ENCODE measurements at places on chromosomes 6 and 20.
A peak's percentile ranks its signal among the peaks of the same experiment; 100 is the strongest.

DNA sequence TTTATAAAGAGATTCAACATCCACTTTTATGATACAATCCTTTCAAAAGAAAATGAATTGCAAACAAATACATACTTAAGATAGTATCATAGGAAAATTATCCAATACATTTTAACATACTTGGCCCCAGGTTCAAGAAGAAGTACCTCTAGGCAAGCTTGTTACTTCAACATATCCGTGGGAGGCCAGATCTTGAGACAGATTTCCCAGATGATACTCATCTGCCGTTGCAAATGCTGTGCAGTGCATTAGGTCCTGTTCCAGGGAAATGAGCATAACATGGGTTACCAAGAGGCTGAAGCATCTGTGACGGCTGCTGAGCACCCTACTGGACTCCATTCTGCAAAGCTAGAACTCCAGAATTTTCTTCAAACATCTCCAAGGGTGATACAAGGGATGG, 15.6 kb downstream of the RMND1 start:
- no peak for DNase-seq

DNA sequence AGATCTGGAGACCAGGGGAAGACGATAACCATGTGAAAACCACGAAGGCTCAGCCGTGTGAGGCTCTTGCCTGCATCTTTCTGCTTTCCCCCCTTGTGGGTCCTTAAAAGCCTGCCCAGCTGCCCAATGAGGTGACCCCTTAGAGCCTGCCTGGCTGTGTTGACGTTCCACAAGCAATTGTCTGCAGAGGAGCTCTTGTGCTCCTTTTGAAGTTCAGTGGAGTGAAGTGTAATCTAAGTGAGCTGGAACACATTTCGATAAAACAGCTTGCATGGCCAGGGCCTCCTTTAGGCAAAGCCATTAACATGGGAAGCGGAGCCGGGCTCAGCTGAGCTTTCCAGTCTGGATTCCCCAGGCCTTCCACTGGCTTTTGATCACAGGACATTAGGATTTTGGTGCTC, 27.3 kb upstream of the TCP11 start:
- no peak for DNase-seq

- peak; percentile 17 for DNase-seq
Measured at GRCh38 chr20:513429-513828, 30.2 kb downstream of the CSNK2A1 start.

GRCh38 chr6:163645560-163645959, 231.0 kb downstream of the QKI start:
- no peak for DNase-seq

DNA sequence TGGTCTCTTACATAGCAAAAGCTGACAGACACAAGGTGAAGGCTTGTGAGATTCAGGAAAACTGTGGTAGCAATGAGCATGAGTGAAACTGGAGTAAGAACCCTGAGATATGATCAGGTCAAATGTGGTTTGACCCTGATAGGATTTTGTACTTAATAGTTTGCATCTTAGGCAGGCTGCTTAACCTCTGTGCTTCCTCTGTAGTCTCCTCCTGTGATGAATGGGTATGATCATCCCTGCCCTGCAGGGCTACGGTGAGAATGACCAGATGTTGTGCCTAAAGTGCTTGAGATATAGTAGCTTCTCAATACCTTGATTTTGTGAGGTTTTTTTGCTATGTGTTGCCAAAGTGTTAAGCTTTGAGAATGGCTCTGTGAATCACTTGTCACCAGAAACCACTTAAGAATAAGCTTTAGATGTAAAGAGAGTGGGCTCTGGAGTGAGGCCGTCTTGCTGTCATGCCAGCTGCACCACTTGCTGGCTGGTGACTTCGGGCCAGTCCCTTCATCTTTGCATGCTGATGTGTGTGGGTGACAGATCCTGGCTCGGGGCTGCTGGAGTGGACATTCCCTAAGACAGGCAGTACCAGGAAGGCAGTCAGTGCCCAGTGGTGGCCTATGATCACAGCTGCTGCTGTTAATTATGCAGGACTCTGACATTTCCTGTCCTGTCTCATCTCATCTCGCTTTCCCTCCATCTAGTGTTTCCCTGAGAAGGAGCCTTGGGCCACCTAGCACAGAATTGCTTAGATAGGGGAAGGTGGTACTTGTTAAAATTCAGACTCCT, 254.7 kb downstream of the NFATC2 start:
- DNase-seq = no peak

DNA sequence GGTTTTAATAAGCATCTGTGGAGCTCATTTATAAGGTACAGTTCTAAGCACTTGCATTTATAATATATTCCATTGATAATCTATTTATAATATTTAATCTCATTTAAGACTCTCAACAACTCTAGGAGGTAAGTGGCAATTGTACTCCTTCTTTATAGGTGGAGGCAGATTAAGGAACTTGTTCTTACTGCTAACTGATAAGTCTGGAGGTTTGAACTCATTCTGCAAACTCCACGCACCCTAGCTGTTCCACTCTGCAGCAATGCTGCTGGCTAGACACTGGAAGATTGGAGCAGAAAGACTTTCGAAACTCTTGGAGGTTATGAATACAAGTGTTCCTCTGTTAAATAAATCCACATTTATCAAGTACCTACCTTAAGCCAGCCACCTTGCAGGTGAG, 793 bp upstream of the HDAC2 start:
- peak; percentile 28 for DNase-seq

GRCh38 chr6:41161380-41161779, 1.5 kb downstream of the TREM2 start:
- DNase-seq = no peak

Measured in fibroblast of pulmonary artery (primary cell).